ENCODE measurements at places on chromosomes 2 and 18.

- DNase-seq, result no peak
Measured at GRCh38 chr2:38486213-38487026, 109.3 kb upstream of the ATL2 start.

DNA sequence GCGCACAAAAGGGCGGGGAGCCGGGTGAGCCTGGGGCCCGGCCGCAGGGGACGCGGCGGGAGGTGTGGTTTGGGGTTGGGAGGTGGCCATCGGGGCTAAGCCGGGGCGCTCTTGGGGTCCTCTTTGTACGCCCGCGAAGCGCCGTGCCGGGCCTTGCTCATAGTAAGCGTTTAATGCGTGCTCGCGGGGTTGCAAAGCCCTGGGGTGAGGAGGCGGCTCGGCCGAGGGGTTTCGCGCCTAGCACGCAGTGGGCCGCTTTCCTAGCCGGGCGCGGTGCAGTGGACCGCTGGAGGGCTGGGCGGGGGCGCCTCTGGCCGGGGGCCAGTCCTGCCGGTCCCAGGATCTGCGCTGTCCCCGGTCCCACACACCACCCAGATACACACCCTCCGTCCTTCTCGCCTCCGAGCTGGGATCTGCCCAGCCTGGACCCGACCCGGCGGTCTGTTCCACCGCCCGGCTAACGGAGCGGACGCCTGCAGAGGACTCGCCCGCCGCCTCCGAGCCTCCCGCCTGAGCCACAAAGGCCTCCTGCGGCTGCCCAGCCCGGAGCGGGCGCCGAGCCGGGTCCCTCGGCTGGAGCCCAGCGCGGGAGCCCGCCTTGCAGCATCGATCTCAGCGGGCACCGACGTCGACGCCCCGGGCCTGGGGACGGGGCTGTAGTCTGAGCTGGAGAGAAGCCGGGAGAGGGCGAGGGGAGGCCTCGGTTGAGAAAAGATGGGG lies 564 bp downstream of the DPYSL5 start:
- no peak for DNase-seq

DNA sequence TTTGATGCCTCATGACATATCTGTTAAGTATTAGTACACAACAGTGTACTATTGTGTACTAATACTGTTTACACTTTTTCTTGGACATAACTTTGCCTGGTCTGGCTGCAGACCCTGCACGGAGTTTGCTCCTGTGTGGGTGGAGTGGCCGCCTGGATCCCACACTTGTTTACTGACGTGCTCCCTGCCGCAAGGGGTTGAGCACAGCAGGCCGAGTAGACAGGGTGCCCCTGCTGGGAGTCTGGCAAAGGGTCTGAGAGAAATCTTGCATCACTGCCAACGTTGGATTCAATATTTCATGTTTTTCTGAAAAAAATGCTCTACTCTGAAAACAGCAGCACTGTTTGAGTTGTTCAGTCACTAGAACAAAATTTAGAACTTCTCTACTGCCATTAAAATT lies 59.0 kb downstream of the PDK1 start:
- no peak for DNase-seq

DNA sequence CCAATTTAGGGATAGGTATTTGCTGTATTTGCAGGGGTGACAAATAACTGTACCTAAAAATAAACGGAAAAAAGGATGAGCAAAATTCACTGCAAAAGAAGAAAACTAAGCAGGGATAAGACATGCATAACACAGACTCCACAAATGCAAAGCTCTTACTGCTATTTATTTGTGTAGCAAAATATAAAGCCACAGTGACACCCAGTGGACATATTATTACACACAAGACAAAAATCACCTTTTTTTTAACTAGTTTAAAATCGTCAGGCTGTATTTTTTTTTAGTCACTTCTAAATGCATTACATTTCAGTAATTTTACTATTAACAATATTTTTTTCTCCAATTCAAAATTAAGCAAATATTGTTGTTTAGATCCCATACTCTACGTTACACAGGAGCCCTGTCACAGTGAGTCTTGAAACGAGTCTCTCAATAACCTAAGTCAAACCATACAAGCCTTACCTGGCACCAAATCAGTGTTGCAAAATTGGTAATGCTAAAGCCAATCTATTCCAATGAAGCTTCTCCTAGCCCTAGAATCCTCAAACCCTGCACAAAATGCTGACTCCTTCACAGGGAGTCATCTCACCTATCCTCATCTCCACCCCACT lies 23.7 kb downstream of the METTL4 start:
- no peak for DNase-seq

- no peak for DNase-seq
Measured at GRCh38 chr2:211755187-211755586, 783.4 kb downstream of the ERBB4 start.

DNA sequence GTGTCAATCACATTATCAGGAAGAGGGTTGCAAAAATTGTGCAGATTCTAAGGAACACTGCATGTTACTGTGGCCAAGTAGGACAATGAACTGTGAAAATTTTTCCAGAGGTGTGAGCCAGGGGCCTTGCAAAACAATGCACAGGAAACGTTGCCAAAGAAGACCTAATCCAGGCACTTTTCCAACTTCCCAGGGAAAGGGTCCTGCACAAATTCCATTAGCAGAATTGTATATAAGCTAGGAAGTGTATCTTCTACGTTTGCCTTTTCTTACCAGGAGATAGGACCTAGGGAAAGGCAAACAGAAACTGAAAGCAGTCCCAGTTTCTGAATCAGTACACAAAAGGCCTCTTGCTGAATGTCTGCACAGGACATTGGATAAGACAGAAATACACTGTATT lies 1888.3 kb upstream of the CELF4 start:
- no peak for DNase-seq

GRCh38 chr2:196712867-196713266 lies 73.4 kb downstream of the CCDC150 start:
- DNase-seq, result no peak

GRCh38 chr2:44200759-44201158 lies 32.1 kb downstream of the PPM1B start:
- no peak for DNase-seq

- DNase-seq, result no peak
Measured at GRCh38 chr2:12584338-12584737, 132.4 kb upstream of the TRIB2 start.

- DNase-seq, result no peak
Measured at GRCh38 chr2:119478188-119478977, 45.9 kb downstream of the SCTR start.

Data from activated T-cell treated with anti-CD3 and anti-CD28 coated beads for 1 hour (primary cell).